Karpas-422 (cell line): ENCODE measurements at places on chromosomes 11 and 22. TPM values are rescaled to one million over a fixed set of nuclear protein-coding genes. Genes with fewer than 3 reads are reported as not detected.

ELMOD1 gene
- total RNA-seq, result 0.65 and 2.0 TPM in 2 replicates

MEI1 gene
- 4.9 and 8.2 TPM in 2 replicates for total RNA-seq

DEFB131B gene
- not detected in 2 replicates for total RNA-seq

P2RX6 gene
- total RNA-seq, result 1.6 and 2.0 TPM in 2 replicates

MAPK8IP2 gene
- total RNA-seq, result 1.3 and 1.6 TPM in 2 replicates

CDCA5 gene
- total RNA-seq, result 24.3 and 28.2 TPM in 2 replicates

C11orf97 gene
- total RNA-seq, result not detected in 2 replicates

XKR3 gene
- total RNA-seq, result not detected in 2 replicates

MMP27 gene
- not detected in 2 replicates for total RNA-seq

OR4D6 gene
- total RNA-seq, result not detected in 2 replicates
